Adipocyte (in vitro differentiated cells): ENCODE measurements at places on chromosomes 5 and 9.

DNA sequence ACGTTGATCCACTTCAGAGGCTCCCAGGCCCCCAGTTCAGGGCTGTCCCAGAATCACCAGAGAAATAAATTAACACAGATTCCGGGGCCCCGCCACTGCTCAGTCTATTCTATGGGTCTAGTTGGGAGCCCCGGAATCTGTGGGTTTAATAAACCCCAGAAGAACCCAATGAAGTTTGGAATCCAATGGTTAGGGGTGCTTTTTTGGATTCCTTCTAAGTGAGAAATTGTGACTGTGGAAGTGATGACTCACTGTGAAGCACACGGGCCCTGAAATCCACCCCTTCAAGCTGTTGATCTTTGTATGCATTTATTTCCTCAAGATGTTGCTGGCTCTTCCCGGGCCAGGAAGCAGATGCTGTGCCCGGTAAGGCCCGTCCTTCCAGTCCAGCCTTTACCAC lies 57.3 kb upstream of the SLC28A3 start:
- peak; percentile 64 for DNase-seq

GRCh38 chr5:171392585-171393159 lies 5.0 kb downstream of the NPM1 start:
- no peak for DNase-seq

DNA sequence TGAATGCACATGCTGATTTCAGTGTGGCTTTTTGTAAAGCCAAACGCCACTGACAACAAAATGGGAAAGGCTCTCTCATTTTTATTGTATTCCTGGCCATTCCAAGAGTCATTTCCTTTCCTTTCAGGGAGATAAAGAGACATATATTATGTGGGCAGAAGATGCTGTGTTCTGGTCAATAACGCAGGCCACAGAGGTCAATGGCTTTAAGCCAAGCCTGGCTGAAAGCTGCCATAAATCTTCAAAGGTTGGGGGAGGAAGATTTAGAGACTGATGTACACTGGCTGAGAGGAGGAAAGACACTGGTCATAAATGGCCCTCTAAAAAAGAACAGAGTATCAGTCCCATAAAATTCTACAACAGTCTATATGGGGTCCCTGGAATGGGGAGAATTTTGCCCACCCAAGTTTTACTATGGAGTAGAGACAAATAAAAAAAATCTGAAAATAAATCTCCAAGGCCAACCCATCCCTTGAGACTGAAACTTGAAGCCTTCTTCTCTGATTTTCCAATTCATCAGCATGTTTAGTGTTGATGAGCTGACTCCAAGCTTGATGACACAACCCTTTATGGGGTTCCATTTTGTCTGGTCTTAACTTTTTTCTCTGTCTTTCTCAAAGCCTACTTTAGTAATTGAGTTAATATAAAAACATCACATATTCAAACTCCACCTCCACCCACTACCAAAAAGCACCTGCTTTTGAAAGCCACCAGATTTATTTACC lies 152.1 kb upstream of the SLC24A2 start:
- no peak for DNase-seq

DNA sequence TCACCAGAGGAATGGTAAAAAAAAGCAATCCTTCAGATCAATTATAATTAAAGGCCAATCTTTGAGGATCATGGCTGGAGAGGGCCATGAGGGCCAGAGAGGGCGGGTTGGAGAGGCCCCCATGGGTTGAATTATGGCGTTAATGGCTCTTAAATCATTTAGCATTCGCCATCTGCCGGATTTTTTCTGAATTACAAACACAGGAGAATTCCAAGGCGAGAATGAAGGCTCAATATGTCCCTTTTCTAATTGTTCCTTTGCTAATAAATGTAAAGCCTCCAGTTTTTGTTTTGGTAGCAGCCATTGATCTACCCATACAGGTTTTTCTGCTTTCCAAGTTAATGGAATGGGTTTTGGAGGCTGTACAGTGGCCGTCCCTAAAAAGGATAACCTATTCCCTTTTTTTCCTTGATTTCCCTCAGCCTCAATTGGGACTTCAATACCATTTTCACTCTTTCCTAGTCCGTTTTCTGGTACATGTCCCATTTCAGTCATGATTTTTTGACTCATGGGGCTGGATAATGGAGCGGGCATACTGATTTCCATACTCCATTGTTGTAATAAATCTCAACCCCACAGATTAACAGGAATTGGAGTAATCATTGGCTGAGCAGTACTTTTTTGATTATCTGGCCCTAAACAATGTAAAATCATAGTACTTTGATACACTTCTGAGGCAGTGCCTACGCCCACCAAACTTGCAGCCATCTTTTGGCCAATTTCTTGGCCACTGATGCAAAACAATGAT lies 6.7 kb upstream of the TMEM141 start:
- peak; percentile 76 for DNase-seq

DNA sequence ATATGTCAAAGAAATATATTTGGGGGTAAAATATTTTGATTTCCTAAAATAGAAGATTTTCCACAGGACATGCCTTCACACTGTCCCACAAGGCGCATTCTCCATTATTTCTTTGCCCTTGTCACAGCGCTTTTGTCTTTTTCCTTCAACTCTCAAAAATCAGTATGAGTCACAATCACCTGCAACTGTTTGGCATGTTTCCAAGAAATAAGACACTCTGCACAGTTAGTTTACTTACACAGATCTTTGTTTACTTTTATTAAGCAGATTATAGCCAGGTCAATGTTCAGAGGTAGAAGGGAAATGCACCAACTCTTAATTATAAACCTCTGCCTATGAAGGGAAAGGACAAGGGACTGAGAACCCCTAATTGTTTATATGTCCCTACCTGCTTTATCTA lies 9.5 kb downstream of the CEMIP2 start:
- peak; percentile 45 for DNase-seq

- DNase-seq: no peak
Observed at GRCh38 chr5:115702025-115702424, 76.2 kb upstream of the TMED7 start.

- DNase-seq: peak; percentile 20
Observed at GRCh38 chr5:102622262-102622661, 123.5 kb upstream of the SLCO6A1 start.

DNA sequence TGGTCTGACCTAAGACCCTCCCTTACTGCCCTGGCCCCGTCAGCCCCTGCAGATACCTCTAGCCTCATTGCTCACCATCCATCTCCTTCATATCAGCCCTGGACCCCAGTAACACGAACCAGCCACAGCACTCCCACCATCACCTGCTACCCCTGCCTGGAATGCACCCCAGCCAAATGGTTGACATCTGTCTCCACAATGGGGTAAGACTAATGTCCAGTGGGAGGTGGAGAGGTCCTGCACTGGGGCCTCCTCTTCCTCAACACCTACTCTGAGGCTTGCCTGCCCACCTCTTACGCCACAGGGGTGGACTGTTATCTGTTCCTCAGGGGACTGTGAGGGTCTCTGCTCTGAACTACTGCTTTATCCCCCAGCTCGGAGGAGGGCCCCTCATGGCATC lies 12.1 kb downstream of the CSF2 start:
- no peak for DNase-seq

DNA sequence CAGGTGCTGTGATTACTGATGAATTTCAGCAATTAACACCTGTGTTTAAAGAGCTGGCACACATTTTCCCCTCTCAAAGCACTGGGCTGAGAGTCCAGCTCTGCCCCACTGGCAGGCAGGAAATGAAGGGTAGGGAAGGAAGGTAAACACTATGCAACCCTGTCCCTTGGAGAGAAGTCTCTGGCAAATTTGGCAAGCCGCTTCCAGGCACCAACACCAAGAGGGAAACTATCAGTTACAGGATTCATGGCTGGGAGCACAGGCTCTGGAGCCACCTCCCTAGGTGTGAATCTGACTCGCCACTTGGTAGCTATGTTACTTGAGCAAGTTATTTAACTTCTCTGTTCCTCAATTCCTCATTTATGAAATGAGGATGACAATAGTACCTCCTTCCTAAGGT lies 3.3 kb downstream of the ANKS6 start:
- no peak for DNase-seq

- no peak for DNase-seq
Observed at GRCh38 chr5:132635873-132636272, 22.1 kb upstream of the IL13 start.

GRCh38 chr5:134540747-134541733 lies 15.6 kb downstream of the JADE2 start:
- no peak for DNase-seq

DNA sequence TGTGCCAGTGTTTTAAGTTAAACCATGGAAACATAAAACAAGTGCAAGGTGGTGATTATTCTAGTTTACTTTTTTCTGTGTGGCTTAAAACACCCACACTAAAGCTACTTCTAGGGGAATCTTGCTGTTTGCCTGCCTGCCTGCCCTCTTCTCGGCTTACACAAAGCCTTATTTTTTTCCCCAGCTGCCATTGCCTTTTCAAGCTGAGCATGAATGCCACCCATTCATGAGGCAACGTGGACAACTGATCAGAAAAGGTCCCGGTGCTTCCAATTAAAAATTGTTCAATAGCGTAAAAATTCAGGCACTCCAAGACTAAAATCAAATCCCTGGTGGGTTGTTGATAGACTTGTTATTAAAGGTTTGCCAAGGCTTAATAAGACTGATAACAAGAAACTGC lies 401.4 kb downstream of the TMEM161B start:
- DNase-seq: no peak

- DNase-seq: no peak
Observed at GRCh38 chr9:24011881-24012280, 185.8 kb upstream of the ELAVL2 start.

DNA sequence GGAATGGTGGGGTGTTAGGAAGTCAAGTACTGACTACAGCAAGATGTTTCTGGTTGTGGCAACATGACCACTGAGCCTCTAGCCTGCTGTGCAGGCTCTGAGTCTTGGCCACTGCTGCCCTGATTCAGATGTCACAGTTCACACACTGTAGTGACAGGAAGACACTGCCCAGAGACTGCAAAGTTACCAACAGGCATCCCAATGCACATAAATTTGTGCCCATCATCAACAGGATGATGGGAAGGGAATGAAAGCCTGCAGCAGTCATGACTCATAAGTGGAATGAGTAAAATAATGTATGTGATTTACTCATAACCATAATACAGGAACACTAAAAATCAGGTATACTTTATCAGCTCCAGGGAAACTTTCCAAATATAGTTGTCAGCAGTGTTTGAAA lies 251.6 kb upstream of the HAPLN1 start:
- no peak for DNase-seq

DNA sequence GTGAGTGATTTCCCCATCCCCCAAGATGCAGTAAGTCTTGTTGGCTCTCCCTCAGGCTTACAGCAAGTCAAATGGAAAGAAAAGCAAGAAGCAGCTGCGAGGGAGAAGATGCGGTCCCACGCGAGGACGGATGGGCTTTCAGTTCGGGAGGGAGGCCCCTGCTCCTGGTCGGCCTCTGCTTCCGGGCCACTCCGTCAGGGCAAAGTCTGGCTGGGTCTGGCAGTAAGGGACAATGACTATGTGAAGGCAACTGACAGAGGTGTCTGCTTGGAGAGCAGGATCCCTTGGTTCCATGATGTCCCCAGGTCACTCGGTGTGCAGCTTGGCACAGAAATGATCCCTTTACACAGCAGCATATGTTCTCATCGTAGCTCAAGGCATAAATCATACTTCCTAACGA lies 146.7 kb downstream of the HSPA4 start:
- DNase-seq: no peak

GRCh38 chr5:169631360-169631759 lies 5.7 kb upstream of the DOCK2 start:
- DNase-seq: peak; percentile 86

DNA sequence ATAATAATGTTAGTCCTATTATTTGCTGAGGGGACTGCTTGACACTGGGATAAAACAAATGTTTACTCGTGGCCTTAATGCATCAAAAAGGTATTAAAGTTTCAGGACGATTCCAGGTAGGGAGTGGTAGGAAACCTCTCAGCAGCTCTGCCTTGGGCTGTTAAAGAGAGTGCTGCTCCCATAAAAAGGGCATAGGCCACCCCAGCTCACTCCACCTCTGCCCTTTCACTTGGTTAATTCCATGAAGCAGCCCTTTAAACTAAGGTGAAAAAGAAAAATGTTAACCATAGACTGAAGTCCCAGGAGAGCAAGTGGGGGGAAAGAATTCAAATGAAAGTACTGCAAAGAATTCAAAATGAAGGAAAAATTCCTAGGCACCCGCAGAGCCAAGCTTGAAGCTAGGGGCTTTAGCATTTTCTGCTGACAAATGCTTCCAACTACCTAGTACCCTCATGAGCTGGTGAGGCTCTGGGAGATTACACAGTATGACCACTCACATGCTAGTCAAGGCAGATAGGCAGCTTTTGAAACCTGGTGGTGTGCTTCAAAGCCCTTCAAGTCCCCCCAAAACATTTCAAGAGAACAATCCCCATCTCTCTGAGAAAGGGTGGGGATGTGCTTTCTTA lies 8.5 kb downstream of the KLF9 start:
- no peak for DNase-seq

DNA sequence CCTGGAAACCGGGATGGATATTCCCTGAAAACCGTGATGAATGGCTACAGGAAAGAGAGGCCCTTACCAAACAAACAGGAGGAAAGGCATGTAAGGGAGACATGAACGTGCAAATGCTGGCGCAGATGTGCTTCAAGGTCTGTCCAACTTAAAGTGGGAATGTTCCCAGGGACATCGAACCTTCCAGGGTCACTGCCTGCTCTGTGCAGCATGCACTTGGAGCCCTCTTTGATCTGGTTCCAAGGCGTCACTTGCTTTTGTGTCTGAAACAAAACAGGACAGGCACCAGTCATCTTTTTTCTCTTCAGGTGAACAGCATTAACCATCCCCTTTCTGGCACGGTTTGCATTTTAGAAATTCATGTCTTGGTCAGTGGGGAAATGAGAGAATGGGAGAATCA lies 479.4 kb downstream of the RASEF start:
- DNase-seq: no peak

- DNase-seq: peak; percentile 74
Observed at GRCh38 chr9:32589083-32589723, 16.2 kb upstream of the NDUFB6 start.

DNA sequence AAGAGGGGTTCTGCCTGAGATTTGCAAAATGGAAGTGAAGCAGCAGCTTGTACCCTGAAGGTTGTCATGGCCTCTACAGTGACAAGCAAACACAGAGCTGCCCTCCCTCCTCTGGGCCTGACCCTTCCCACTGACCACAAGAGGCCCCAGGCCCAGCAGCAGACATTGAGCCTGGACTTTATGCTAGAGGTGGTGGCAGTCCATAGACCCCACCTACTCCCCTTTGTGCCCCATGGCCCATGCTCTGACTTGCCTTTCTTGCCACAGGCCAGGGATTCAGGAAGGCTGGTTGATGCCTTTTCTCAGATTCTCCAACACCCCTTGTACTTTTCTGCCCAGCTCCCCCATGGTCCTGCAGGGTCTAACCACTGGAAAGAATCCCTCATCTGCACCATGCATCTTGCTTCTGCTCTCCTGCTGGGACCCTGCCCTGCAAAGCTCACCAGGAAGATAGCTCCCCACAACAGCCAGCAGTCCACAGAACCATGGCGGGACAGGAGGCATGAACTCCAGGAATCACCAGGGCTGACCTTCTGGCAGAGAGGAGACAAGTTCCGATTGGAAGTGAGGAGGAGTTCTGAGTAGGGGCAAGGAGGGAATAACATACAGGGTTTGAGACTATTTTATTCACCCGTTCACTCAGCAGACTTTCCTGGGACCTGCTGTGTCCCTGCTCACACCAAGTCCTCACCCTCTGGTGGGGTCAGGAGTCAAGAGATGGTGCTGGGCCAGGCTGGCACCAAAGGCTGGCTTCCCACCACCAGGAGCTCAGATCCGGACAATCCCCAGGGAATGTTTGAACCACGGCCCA lies 263.8 kb downstream of the SYK start:
- DNase-seq: no peak

- no peak for DNase-seq
Observed at GRCh38 chr5:72767289-72768010, 49.0 kb upstream of the TNPO1 start.

- no peak for DNase-seq
Observed at GRCh38 chr9:27977931-27978330, 404.6 kb upstream of the C9orf72 start.
